ENCODE measurements at places on chromosomes 6 and 20. TPM values are rescaled to one million over a fixed set of nuclear protein-coding genes. Genes with fewer than 3 reads are reported as not detected.

The LAMA2 gene
- 56.7 TPM for polyA plus RNA-seq

The IL17A gene
- not detected for polyA plus RNA-seq

The FNDC1 gene
- 3.6 TPM for polyA plus RNA-seq

The CCN2 gene
- polyA plus RNA-seq, result 105 TPM

- no peak for DNase-seq
Observed at GRCh38 chr6:35449287-35449881, 2.8 kb upstream of the FANCE start.

DNA sequence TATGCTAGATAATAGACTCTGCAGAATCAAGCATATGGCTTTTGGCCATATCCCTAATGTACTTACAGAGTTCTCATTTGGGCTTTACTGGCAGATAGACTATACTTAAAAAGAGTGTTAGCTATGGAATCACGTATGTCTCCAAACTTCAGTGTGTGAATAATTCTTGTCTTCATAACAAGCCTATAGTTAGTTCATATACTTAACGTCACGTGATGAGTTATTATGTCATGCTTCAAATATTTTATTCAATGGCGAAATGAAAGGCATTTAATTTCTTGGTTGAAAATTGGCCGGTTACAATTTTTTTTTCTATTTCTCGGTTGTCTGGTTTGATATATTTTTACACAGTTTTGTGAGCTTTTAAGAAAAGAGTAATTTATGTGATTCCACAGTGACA, 62.7 kb downstream of the MEI4 start:
- DNase-seq, result no peak

- DNase-seq, result no peak
Observed at GRCh38 chr6:137260217-137260616, 41.0 kb upstream of the IFNGR1 start.

DNA sequence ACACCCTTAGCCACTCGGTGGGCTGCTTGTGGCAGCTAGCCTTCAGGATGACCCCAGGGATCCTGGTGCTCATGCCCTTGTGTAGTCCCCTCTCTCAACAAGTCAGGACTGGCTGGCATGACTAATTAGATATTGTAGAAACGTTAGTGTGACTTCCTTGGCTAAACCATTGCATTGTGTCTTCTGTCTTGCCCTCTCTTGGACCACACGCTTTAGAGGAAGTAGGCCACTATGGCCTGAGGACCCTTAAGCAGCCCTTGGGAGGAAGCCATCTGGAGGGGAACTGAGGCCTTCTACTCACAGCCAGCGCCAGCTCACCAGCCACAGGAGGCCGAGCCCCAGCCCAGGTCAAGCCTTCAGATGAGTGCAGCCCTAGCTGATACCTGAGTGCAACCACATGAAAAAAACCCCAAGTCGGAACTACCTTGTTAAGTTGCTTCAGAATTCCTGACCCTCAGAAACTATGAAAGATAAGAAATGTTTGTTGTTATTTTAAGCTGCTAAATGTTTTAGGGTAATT, 10.1 kb downstream of the ANGPT4 start:
- DNase-seq, result no peak

- DNase-seq, result no peak
Observed at GRCh38 chr20:3051385-3052019, 5.7 kb downstream of the MRPS26 start.

All from left lung (tissue), 14 donors.